ENCODE measurements at places on chromosomes 2 and 18.
A peak's percentile ranks its signal among the peaks of the same experiment; 100 is the strongest.

GRCh38 chr18:48777026-48777743 lies 173.6 kb downstream of the SMAD7 start:
- peak; percentile 77 for DNase-seq

DNA sequence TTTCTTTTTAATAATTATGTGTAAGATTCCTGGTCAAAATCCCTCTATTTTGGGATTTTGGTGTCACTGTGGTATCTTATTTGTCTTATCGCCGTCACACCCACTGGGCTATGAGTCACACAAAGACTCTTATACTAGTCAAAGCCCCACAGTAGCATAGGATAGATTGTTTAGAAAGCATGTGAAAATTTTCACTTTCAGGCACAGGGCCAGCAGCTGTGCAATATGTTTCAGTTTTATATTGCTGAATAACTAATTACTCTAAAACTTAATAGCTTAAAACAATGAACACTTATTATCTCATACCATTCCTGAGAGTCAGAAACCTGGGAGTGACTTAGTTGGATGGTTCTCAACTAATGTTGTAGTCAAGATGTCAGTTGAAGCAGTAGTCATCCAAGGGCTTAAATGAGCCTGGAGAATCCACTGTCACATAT lies 24.0 kb downstream of the CFAP210 start:
- no peak for DNase-seq

DNA sequence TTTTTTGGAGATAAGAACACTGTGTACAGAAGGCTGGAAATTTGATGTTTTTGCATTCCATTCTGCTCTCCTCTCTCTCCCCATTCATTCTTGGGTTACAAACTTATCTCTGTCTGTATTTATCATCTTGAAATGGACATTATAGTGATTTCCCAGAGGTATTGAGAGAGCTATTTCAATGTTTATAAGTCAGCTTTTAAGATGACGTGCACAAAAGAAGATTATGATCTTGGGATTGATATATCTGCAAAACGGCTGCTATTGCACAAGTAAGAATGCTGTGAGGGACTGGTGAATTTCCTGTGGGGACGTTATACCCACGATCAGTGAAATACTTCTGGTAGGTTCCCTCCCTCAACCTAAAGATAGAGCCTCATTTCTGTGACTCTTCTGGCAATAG lies 61.0 kb upstream of the DTNA start:
- DNase-seq = no peak

GRCh38 chr2:44778221-44778654 lies 163.3 kb upstream of the SIX3 start:
- no peak for DNase-seq

- no peak for DNase-seq
Observed at GRCh38 chr2:186346216-186346615, 139.8 kb upstream of the ZC3H15 start.

DNA sequence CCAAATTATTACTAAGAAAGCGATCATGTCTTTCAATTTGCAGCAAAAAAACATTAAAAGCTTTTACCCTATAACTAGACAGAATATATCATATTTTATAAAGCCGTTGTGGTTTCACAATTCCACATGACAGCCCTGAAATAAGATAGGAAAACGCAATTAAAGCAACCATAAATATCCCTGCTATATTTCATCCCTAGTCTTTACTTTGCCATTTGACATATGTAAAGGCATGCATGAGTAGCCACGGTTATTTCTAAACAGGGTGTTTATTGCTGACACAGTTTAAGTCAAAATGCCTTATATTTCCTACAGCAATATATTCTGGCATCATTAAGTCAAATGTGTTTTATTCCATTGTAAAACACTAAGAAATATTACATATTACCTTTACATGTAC lies 239.9 kb downstream of the DSEL start:
- DNase-seq = no peak

- no peak for DNase-seq
Observed at GRCh38 chr18:45081566-45082181, 401.0 kb downstream of the SETBP1 start.

- no peak for DNase-seq
Observed at GRCh38 chr2:212901604-212902275, 249.7 kb downstream of the IKZF2 start.

DNA sequence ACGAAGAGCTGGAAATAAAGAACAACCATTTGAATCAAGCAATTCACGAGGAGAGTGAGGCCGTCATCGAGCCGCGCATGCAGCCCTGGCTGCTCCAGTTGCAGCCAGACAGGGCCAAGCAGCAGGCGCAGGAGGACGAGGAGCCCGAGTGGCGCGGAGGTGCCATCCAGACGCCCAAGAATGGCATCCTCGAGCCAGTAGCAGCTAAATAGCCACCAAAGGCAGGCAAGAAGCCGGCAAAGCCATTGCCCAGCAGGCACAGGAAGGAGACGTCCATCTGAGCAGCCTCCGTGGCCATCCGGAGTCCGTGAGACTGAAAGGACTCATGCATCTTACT lies 8.9 kb upstream of the CHST10 start:
- DNase-seq = no peak

DNA sequence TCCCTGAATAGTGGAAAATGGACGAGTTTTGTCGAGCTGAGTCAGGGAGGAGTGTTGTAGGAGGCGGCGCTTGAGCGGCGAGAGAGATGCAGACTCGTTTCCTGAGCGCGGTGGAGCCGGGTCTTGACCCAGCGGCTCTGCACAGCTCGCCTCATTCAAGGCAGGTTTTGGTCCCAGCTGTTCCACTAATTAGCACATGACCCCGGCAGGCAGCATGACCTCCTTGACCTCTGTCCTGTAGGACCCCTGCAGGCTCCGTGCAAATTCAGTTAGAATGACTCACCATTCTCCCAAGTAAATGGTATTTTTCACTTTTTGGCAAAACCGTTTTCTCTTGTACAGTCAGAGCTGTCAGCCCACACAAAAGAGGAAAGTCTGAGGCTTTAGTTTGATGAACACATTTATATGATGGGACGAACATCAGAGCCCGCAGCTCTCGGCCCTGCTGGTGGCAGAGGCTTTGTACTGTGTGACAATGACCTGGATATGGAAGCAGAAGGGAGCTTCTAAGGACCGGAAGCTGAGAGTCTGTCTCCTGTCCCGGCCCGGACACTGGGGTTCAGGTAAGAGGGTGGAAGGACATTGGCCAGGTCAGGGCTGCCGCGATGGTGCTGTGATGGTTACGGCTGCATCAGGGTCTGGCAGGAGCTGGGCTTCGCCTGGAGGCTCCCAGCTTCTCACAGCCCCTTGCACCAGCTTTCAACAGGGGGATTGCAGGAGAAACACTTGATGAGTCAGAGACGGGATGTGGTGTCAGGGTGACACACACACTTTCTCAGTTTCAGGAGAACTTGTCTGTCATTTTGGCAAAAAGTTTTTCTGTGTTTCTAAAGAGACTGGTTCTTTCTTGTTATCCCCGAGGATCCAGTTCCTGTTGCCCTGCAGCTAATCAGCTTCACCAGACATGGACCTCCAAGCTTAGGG lies 29.9 kb upstream of the ALKAL2 start:
- DNase-seq = peak; percentile 14

DNA sequence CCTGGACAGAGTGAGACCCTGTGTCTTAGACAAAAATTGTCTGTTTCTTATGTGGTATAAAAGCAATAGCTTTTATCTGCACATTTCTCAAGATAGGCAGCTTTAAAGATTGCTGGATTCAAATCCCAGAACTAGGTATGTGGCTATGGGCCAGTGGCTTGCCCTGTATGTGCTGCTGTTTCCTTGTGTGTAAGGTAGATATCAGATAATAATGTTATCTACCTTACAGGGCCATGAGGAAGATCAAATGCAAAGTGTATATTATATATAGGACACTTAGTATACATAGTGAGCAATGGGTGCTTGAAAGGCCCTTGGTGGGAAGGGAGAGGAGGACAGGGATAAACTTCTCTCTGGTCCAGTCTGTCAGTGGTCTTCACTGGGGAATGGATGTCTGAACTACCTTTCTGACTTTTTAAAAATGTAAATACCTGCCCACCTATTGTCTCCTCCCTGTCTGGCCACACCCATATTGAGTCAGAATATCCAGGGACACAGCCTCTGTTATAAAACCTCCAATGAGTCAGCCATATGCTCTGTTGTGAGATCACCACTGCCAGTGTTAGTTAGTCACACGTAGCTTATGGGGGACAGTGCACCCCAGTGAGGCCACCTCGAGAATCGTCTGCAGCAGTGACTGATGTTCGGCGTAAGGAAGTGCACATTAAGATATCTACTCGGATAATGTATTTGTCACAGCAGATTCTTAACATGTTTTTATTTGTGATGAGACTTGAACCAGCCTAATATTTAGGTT lies 383.4 kb downstream of the PTPRM start:
- DNase-seq = no peak

DNA sequence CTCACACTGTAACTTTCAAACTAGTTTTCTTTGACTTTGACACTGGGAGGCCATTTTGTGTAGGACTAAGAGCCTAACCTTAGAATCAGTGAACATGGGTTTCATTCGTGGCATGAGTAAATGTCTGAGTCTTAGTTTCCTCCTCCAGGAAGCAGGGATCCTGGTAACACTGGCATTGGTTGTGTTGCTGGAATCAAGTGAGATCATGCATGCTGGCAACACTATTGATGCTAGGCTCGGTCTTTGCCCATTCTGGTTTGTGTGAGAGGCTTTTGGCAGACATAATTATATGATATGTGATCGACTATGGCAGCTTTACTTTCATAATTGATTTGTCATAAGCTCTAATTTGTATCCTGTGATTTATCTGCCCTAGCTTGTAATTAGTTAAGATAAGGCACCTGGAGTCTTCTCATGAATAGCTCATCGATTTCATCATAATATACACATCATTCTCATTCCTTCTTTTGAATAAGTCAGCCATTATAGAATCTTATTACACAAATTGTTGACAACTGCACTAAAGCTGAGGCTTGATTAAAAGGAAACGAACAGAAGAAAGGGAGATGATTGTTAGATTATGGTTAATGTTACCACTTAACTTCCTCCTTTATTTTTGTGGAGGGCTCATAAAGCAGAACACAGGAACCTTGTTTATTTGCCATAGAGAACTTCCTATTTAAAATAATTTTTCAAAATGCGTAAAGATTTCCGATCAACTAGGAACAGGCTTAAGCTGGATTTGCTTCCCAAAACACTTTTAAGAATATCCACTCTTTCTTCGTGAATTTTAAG lies 12.6 kb downstream of the PPP1R1C start:
- no peak for DNase-seq

DNA sequence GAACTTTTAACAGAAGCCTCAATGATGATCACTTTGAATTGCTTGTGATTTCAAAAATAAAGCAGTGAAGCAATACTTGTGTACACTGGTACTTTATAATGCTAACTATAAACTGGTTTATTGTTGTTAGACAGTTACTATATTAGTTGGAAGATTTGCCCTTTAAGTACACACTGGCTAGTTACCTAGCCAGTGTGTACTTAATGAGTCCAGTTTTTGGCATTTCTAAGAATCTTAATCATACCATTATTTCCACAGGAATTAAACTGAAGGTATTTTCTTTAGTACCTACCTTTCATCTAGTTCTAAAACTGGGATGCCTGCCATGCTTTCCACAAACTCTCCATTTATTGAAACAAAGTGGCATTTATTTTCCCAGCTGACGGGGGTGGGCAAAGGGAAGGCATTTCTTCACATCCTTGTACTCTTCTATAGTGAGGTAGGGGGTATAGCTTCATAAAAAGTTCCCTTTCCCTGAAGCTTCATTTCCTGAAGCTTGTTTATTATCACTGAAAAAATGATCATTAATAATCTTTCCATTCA lies 49.9 kb downstream of the UGP2 start:
- no peak for DNase-seq

- no peak for DNase-seq
Observed at GRCh38 chr2:168566974-168567665, 111.0 kb downstream of the CERS6 start.

GRCh38 chr2:47064106-47064505 lies 91.0 kb downstream of the STPG4 start:
- no peak for DNase-seq

- DNase-seq = no peak
Observed at GRCh38 chr2:108974674-108975073, 14.3 kb downstream of the EDAR start.

- DNase-seq = no peak
Observed at GRCh38 chr2:240249423-240250149, 109.1 kb upstream of the OTOS start.

DNA sequence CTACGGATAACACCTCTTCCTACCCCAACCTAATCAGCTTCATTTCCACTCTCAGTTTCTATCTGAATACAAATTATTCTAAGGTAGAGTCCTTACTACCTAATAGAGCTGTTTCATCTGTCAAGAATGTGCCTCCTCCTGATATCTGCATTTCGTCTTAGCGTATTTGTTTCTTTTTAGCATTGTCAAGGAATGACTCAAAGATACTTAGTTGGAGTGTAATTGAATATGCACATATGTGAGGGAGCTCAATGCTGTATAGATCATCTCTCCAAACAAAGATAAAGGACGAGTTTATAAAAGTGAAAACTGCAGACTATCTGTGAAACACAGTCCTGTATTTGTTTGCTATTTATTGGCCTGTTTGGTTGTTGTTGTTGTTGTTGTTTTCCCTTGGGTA lies 2059.4 kb upstream of the CELF4 start:
- no peak for DNase-seq

- peak; percentile 75 for DNase-seq
Observed at GRCh38 chr2:42089340-42089925, 41.6 kb downstream of the PKDCC start.

DNA sequence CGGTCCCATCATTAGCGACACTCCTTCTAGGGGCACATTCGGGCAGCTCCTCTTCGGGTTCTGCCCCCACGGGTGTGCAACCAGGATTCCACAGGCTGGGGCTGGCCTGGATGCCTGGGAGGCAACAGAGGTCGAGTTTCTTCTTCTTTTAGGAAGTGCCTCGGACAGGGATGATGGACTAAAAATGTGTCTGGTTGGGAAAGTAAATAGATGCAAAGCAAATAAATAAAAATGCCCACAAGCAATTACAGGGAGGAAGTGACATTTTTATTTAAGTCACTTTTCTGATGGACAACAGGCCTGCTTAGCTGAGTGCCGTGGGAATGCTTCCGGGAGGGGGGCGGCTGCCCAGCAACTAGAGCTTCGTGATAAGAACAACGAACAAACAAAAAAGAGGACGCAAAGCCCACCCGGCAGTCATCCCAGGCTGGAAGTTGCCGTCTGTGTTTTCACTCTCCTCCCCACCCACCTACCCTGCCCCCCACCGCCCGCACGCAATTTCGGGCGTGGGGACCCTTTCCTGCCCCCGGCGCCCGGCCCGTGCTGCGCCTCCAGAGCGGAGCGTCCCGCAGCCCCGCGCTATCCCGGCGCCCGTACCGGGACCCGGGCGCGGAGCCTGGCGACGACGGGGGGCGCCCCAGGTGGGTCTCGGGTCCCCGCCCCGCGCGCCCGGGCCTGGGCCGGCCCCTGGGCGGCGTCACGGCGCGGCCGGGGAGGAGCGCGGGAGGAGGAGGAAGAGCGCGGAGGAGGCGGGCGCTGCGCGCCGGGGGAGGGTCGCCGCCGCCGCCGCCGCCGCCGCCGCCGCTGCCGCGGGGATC lies 412 bp upstream of the NCK2 start:
- no peak for DNase-seq
